Mucosa of gallbladder (tissue), 1 donor: ENCODE measurements at places on chromosomes 2 and 18.

GRCh38 chr2:233041722-233042323 is 9.4 kb downstream of the NEU2 start:
- no peak for DNase-seq

GRCh38 chr18:46152808-46153617 is 48.8 kb downstream of the HAUS1 start:
- no peak for DNase-seq

GRCh38 chr2:197309691-197310231 is 819 bp downstream of the ANKRD44 start:
- DNase-seq, result peak; percentile 33

GRCh38 chr2:191188550-191189093 is 37.8 kb upstream of the STAT4 start:
- DNase-seq, result no peak

GRCh38 chr2:58976375-58977071 is 735.4 kb upstream of the FANCL start:
- no peak for DNase-seq

- no peak for DNase-seq
These were observed 12.5 kb downstream of the PRKAG3 start for GRCh38 chr2:218819093-218819492.

DNA sequence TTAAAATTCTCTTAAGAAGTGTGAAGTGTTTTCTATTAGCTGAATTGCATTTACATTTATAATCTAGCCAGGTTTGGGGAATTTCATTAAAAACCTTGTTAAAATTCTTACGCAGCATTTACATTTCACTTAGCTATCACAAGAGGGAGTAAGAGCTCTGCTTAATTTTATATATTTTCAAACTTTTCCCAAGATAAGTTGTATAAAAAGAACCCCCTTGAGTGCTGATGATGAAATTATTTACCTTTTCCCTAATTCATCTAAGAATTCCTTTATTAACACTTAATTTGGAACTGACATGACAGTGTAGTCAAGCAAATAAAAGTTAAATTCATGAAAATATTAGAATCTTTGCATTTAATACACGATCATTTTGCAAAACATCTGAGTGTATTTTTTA is 54.2 kb upstream of the ZSWIM2 start:
- no peak for DNase-seq

DNA sequence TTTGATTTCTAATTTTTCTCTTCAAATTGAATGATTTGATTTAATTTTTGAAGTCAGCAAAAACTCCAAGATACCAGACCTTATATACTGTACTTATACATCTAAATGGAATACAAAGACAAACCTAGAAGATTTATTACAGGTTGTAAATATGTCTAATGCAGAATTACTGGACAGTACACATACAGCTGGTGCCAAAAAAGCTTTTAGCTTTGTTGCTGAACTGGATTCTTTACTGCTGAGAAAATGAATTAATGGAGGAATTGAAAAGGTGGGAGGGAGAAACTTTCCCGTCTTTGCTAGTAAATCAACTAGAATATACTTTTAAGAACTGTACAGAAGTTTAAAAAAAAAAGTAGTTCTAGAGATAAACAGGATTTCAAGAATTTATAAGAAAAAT is 17.5 kb downstream of the C1D start:
- no peak for DNase-seq

DNA sequence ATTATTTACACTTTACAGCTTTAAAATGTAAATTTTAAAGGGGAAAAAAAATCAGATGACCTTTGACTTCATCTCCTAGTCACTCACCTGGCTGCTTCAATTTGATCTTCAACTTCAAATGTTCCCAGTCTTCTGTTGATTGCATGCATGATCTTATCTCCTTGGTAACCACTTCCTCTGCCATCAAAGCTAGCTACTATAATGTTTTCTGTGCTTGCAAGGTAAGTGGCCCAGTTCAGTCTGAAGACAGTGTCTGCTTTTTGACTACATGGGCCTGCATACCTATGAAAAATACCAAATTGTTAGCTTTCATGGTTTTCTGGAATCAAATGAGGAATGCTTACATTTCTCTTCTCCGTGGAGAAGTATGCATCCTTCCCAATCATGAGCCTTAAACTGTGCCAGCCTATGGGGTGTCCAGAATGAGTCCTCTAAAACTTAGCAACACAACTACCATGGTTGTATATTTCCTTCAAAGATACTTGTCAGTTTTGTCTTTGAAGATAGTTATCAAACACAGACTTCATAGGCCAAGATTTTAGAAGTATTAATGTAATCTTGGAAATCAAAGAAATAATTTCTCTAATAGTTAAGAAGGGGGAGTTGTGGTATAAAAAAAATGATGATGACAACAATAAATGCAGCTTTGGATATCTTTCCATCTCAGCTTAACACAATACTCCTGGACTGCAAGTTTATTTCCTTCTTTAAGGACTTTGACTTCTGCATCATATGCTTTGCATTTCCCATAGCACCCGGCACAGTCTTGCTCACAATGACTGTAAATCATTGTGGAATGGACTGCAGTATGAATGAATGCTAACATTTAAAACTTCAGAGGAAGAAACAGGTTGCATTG is 62.1 kb downstream of the DPP4 start:
- DNase-seq, result no peak

- peak; percentile 22 for DNase-seq
These were observed at the start of gene QPCT for GRCh38 chr2:37344453-37345361. Gene QPCT (plus strand): TSS chr2:37344630. CDS start chr2:37344732, 102 bp downstream.

DNA sequence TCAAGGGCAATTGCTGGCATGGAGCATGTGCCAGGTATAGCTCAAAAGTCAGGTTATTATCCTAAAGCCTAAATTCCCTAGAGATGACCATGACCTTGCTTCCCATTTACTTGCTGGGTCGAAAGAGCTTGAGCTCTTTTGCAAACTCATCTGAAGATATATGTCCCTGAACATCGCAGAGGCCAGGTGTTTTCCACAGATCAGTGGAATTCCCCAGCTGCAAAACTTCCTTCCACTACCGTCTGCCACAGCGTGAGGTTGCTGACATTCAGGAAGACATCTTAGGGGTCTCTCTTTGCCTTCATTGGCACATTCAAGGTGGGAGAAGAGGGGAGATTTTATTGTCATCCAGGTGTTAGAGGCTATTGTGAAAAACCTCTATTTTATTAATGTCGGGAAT is 171.0 kb downstream of the MIB1 start:
- no peak for DNase-seq

- no peak for DNase-seq
These were observed 428.3 kb downstream of the NCKAP5 start for GRCh38 chr2:133139847-133140533.

- DNase-seq, result no peak
These were observed 3.0 kb downstream of the PCARE start for GRCh38 chr2:29071032-29071975.

GRCh38 chr2:241228081-241228859 is 39.8 kb downstream of the ANO7 start:
- no peak for DNase-seq

DNA sequence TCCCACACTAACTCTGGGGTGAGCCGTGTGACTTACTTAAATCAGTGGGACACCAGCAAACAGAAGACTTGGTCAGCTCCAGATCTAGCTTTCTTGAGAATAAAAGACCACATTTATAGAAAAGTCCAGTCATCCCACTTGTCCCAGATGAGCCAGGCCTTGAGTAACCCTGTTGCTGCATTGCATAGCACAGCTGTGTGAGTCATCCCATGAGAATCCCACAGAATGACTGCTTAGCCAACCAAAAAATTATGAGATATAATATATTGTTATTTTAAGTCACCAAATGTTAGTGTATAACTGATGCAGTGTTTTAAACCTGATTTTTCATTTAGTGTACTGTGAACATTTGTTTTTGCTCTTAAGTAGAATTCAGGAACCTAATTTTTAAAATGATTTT is 94.2 kb upstream of the FSHR start:
- DNase-seq, result no peak

DNA sequence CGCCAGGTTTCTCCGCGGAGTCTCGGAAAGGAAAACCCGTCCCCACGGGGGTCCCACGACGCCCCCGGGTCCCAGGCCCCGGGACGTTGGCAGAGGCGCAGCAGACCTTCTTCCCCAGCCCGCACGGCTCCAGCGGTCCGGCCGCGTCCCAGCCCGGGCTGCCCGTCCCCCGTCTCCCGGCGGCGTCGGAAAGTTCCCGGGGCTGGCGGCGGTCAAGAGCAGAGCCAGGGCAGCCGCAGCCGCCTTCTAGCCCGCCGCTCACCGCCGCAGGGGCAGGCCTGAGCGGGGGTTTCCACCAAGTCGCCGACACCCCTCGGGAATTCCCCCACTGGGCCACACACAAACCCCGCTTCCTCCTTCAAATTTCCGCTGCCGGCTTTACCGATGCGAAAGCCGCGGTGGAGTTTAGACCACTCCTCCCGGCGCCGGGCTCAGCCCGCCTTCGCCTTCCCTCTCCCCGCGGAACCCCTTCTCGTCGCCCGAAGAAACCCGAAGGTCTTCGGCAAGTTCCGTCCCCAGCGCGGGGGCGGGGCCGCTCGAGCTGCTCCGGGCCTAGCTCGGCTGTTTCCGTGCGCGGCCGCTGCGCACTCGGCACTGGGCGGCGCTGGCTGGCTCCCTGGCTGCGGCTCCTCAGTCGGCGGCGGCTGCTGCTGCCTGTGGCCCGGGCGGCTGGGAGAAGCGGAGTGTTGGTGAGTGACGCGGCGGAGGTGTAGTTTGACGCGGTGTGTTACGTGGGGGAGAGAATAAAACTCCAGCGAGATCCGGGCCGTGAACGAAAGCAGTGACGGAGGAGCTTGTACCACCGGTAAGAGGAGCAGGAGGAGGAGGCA is at the start of gene CREB1:
CREB1 (plus strand) TSS at position 633 of the 830 bp plus-strand sequence. CDS start 25,674 bp downstream, outside the sequence.
- DNase-seq, result peak; percentile 99

DNA sequence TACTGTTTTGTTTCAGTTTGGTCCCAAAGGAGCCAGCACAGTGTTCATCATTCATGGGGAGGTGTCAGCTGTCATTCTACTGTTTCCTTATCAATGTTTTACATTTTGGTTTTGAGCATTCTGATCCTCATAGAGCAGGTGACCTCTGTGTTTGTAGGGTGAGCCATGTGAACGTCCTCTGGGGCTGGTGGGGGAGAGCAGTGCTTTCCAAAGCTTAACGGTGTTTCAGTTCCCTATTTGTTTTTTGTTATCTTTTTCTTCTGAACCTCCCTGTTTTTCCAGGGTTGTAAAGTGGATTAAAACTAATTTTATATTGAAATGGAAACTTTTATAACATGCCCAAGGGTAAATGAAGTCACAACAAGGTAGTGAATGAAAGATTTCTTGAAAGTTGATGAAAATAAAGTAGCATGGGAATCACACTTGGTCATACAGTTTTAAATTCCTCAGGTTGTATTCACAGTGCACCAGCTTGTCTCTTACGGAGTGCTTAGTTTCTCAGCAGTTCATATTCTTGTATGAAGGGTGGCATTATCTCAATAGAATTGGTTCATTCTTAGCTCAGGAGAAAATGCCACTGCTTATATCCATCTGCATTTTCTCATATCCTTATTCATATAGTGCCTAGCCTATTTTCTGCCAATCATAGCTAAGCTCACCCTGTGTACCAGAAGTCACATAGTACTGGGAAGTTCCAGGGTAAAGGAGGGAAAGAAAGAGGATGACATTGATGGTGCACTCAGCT is 54.5 kb downstream of the MAP4K4 start:
- no peak for DNase-seq

- DNase-seq, result no peak
These were observed 728.5 kb upstream of the SLC8A1 start for GRCh38 chr2:41180387-41180786.

GRCh38 chr2:46983065-46983801 is 67.6 kb upstream of the MCFD2 start:
- DNase-seq, result no peak

GRCh38 chr2:233413559-233414272 is 59.4 kb downstream of the DGKD start:
- DNase-seq, result peak; percentile 62
